ENCODE measurements at places on chromosomes 7 and 10.
A peak's percentile ranks its signal among the peaks of the same experiment; 100 is the strongest.

GRCh38 chr10:59433720-59434428, 71.5 kb upstream of the FAM13C start:
- no peak for DNase-seq

DNA sequence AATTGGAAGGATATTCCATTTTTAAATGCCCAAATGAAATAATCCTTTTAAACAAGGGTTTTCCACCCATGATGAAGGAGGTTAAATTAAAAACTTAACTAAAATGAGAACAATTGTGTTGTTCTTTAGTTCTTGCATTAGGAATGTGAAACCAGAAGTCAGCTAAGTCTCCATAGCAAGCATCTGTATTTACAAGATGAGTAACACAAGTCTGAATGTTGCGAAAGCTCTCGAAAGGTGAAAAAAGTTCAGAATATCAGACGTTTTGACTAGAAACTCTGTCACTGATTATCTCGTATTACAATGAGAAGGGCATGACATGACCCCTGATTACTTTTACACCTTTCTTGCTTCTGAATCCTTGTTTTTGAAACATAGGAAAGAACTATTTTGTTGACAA, 149.6 kb downstream of the BICC1 start:
- no peak for DNase-seq

DNA sequence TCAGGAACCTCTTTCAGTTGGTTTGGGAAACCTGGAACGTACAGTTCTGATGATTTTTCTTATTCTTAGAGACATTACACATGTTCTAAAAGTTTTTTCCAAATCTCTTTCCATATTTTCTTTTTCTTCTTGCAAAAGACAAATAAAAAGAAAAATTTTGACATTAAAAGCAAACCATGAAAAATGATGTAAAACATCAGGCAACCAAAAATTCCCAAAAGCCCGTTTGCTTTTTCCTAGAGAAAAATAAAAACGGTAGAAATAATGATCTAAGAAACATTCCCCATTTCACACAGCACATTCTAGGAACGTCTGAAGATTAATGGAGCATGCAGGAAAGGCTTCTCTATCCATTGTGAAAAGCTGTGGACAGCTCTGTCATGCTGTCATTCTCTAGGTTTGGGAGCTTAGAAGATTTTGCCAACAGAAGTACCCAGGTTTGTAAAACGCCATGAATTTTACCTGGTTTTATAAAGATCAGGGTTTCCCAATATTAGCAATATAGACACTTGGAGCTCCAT, 11.2 kb upstream of the PRTFDC1 start:
- DNase-seq: no peak

- no peak for DNase-seq
Measured at GRCh38 chr7:103658055-103659005, 212.3 kb upstream of the SLC26A5 start.

GRCh38 chr7:1354661-1355567, 104.4 kb downstream of the MICALL2 start:
- no peak for DNase-seq

GRCh38 chr7:90968871-90969270, 295.4 kb upstream of the FZD1 start:
- no peak for DNase-seq

GRCh38 chr7:88314061-88314491, 7.4 kb upstream of the STEAP4 start:
- DNase-seq: no peak

DNA sequence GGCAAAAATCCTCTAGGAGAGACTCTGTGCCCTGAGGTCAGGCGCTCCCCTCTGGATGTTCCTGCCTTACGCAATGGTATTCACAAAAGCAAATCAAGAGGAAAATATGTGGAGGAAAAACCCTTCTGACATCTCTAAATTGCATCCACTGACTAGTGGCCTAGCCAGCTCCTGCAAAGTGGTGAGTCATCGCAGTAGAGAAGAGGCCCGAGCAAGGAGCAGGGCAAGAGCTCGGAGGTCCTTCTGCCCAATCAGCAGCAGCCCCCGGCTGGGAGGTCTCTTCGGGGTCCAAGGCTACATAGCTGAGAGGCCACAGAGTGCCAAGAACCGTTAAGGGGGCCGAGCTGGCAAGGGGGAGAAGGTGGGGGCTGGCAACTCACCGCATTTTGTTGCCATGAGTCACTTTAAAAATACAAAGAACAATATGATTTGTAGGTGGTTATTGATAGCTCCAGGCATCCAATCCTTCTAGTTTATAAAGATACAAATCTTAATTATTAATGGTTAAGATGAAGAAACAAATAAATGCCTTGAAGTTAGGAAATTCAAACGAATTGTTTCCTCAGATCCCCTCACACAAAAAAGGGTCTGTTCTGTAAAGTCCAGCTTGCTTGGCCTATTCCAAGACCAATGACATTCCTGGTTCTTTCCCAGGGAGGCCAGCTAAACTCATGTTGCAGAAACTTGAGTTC, 161.6 kb downstream of the PKD1L1 start:
- DNase-seq: peak; percentile 47

GRCh38 chr10:78761311-78761781, 307.4 kb upstream of the ZMIZ1 start:
- DNase-seq: no peak

GRCh38 chr7:101929256-101929655, 111.8 kb downstream of the CUX1 start:
- no peak for DNase-seq

GRCh38 chr7:155870334-155871180, 58.3 kb upstream of the SHH start:
- DNase-seq: no peak

DNA sequence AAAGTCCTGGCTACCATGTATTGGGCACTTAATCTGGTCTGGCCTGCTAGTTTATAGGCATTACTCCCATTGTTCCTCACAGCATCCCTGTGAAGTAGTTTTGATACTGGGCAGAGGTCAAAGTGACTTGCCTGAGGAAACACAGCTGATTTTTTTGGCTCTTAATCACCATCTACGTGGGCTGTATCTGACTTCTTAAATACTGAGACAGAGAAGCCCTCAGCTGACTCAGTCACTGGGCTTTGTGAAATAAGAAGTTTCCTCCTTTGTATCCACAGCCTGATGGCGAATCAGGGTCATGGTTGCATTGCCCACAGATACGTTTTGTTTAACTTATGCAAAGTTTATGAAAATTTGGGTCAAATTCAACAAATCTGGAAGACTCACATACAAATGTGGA, 13.2 kb downstream of the TACR2 start:
- DNase-seq: no peak

DNA sequence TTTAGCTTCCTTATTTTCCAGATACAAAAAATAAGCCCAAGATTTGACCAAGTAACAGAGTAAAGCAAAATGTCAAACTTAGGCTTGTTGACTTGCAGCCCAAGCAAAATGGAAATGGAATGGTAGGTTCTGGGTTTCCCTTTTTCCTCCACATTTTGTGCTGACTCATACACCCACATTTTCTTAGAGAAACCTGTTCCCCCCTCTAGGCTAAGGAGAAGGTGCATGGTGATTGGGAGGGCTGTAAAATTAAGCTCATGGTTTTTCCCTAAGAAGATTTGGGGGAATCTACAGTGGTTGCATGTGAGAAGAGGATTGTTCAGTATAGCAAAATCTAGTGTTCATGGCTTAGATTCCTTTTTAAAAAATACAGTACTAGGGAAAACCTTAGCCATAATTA, 127.4 kb downstream of the ARL4A start:
- no peak for DNase-seq

DNA sequence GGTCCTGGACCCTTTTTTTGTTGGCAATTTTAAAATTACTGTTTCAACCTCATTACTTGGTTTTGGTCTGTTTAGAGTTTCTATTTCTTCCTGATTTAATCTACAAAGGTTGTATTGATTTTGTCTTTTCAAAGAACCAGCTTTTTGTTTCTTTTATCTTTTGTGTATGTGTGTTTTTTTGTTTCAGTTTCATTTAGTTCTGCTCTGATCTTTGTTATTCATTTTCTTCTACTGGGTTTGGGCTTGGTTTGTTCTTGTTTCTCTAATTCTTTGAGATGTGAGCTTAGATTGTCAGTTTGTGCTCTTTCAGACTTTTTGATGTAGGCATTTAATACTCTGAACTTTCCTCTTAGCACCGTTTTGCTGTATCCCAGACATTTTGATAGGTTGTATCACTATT, 8.5 kb upstream of the MRPS33 start:
- no peak for DNase-seq
